ENCODE measurements at places on chromosomes 11 and 22.

GRCh38 chr11:112229746-112230433, 3.7 kb downstream of the PTS start:
- DNase-seq: no peak

DNA sequence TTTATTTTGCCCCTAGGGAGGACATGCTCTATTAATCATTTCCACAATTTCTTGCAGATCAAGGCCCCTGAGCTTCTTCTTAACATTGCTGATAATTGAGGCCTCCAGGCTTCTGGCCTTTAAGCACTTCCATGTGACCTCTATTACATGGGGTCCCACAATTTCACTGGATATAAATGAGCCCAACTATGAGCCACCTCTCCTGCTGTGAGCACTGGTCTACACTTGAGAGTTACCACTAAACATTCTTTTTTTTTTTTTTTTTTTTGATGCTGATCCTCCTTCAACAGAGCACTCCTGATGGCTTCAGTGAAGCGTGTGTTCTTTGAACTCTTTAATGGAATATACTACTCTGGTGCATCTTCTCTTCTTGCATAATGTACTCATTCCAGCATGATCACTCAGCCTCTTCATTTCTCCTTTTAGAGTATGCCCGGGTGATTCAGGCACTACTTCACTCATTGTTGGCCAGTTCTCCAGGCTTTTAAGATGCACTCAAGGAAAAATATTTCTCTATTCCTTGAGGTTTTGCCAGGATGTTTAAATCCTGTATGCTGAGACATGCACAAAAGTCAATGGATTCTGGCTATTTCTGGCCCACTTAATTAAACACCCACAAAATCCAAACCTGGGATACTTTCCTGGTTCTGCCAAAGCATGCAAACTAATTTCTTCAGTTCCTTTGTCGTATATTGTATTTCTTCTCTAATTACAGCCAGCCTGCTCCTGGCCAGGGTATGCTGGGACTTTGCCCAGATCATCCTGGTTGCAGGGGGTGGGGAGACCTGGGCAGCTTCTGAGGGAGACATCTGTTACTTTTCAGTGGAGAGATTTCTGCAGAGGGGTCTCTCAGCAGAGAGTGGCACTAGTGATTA, 257.8 kb upstream of the LUZP2 start:
- DNase-seq: no peak

DNA sequence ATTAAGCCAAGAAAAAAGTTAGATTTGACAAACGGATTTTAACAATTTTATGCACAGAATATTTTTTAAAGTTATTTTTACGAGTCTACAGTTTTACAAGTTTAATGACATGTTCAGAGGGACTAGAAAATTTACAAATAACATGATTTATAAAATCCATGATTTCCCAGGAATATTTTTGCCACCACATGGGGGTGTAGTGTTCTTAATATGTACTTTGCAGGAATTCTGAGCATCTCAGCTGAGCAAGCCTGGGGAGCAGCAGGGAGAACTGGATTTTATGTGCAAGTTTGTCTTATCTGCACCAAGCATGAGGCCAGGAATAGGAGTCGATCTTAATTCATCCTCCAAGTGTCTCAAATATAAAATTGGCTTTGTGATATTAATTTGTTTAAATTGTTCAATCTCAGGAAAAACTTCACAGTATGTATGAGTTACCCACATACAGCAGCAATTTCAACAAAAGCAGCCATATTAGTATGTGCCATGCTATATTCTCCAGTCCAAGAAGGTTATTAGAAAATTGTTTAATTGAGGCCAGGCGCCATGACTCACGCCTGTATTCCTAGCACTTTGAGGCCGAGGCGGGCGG, 826.3 kb downstream of the DLG2 start:
- DNase-seq: no peak

- no peak for DNase-seq
Observed at GRCh38 chr11:45041596-45041995, 90.9 kb upstream of the TP53I11 start.

DNA sequence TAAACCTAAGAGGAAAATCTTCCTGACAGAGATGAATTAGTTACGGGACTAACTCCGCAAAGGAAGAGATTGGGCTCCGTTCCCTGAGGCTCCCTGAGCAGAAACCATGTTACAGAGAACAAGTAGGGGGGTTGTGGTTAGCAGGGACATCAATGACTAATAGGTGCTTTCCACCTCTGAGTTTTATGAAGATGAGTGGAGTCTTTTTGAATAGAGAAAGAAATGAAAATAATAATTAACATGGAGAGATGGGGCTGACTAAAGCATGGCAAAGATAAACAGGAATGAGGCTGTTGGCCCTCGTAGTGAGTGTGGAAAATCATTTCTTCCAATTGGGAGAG, 47.5 kb upstream of the PICALM start:
- DNase-seq: no peak

DNA sequence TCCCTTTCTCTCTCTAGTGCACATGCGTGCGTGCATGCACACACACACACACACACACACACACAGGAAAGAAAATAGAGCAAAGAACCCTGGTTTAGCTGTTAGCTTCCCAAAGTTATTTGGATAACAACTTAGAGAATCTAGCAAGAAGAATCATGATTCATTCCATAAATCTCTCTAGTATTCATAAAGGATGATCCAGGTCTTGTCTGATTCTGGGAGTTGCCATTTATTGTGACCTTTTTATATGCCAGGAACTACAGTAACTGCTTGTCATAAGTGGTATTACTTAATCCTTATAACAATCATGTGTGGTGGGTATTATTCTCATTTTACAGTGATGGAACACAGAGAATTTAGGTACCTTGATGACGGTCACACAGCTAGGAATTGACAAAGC, 141.5 kb upstream of the MTMR2 start:
- DNase-seq: no peak

DNA sequence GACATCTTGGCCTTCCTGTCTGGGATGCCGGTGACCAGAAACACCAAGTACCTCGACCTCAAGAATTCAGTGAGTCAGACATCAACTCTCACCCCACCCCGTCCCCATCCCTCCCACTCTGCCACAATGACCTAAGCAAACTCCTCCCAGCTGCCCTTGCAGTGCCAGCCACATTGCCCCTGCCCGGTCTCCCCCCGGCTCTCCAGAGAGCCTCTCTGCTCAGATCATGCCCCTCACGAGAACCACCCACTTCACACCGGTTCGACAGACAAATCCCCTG, 23.6 kb upstream of the MYRF start:
- DNase-seq: no peak

GRCh38 chr11:61752117-61752924, at the start of gene MYRF:
MYRF (plus strand) TSS chr11:61752636; CDS start chr11:61752745, 109 bp downstream.
- DNase-seq: no peak

- no peak for DNase-seq
Observed at GRCh38 chr11:122156940-122157382, 40.9 kb upstream of the BLID start.

DNA sequence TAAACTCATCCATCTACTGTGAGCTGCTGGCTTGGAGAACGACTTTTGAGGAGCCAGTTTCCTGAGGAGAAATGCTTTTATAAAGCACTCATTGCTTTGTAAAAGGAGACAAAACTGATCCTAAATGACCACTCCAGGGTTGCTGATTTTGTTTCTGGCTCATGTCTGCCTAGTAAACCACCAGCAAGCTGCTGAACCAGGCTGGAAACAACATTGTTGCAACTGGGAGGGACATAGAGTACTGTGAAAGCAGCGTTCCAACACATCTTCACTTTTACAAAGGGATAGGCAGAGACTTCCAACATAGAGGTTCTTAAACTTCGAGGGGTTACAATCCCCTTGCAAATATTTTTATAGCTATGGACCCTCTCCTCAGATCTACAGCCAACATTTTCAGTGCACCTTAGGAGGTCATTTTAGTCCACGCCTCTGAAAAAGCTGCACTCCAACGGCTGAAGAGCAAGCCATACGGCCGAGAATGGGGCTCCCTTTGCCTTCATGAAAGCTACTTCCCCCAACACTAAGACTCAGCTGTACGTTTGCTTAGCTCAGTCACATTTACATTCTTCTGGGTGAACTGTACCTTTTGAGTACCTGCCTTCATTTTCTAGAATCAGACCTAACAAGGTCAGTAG, 54.7 kb downstream of the PANX1 start:
- no peak for DNase-seq

- DNase-seq: no peak
Observed at GRCh38 chr11:21110415-21110814, 441.0 kb downstream of the NELL1 start.

DNA sequence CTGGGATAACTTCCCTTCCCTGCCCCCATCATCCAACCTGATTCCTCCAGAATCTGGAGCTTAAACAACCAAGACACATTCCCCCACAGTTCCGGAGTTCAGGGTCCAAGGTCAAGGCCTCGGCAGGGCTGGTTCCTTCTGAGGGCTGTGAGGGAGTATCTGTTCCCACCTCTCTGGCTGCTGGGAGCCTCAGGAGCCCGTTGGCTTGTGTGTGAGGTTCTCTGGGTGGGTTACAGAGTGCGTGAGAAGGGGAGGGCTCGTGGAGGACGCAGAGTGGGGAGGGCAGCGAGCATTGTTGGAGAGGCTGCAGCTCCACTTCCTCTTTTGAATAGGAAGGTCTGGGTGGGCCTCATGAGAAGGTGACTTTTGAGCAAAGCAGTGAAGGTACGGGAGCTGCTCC, 8.5 kb downstream of the SERHL2 start:
- no peak for DNase-seq

GRCh38 chr11:7204778-7205177, 46.9 kb upstream of the SYT9 start:
- no peak for DNase-seq

DNA sequence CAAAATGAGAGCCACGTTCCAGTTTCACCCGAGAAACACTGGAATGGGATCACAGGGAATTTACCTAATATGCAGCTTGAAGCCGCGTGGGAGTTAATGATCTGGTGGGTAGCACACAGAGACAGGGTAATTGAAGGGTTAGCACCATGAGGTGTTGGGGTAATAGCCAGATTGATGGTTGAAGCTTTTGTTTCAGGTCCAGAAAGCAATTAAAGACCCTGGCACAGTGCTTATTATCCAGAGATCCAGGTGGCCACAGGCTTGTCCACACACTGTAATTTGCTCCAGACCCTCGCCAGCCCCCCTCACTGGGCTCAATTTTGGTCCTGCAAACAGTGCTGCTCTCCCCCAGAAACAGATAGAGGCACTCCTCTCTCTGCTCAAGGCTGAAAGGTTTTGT, 282.5 kb upstream of the ISX start:
- DNase-seq: no peak

DNA sequence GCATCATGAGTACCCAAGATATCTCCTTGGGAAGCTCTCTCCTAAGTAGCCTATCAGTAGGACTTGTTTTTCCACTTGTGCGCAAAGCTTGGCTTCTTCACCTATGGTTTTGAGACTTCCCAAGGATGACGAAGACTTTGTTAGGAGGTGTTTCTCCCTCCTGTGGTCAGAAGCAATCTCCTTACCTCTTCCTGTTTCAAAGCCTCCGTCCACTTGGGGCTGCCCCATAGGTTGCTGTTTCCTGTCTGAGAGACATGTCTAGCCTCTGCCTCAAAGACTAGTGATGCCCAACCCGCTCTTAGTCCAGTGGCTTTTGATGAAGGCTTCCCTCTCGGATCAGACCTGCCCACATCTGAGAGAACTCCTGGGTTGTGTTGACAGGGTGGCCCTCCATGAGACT, 92.9 kb downstream of the TRAF6 start:
- no peak for DNase-seq

GRCh38 chr22:19143967-19144400, 467 bp downstream of the ESS2 start:
- no peak for DNase-seq

DNA sequence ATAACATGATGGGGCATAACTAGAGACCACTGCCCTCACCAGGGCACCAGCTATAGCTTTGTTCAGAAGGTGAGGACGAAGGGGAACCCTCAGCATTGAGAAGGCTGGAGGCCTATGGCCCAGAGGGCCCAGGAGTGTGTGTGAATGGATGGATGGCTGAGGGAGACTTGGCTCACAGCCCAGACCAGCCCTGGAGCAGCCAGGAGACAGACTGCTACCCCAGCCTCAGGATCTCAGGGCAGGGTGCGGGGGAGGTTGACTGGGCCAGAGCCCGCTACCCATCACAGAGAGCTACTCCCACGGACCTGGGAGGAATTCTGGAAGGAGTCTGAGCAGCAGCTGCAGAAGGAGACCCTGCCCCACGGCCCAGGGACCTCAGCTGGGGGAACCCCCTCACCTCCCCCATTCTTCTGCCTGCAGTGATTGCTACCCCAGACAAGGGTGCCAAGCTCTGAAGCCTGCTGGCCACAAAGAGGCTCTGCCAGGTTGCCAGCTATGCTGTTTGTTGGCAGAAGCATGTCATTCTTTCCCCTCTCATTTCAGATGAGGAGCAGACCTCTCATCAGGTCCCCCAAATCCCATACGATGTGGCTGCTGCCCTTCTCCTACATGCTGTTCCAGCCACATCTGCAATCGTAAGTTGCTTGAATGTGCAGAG, 5.4 kb upstream of the CSDC2 start:
- DNase-seq: no peak

DNA sequence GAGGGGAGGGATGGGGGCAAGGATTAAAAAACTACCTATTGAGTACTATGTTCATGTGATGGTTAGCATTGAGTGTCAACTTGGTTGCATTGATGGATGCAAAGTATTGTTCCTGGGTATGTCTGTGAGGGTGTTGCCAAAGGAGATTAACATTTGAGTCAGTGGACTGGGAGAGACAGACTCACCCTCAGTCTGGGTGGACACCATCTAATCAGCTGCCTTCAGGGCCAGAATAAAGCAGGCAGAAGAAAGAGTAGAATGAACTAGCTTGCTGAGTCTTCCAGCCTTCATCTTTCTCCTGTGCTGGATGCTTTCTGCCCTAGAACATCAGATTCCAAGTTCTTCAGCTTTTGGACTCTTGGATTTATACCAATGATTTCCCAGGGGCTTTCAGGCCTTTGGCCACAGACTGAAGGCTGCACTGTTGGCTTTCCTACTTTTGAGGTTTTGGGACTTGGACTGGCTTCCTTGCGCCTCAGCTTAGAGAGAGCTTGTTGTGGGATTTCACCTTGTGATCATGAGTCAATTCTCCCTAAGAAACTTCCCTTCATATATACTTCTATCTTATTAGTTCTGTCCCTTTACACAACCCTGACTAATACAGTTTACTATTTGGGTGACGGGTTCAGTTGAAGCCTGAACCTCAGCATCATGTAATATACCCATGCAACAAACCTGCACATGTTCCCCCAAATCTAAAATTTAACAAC, 70.2 kb downstream of the MTNR1B start:
- no peak for DNase-seq

GRCh38 chr11:120335556-120335907, 681 bp upstream of the ARHGEF12 start:
- DNase-seq: no peak

DNA sequence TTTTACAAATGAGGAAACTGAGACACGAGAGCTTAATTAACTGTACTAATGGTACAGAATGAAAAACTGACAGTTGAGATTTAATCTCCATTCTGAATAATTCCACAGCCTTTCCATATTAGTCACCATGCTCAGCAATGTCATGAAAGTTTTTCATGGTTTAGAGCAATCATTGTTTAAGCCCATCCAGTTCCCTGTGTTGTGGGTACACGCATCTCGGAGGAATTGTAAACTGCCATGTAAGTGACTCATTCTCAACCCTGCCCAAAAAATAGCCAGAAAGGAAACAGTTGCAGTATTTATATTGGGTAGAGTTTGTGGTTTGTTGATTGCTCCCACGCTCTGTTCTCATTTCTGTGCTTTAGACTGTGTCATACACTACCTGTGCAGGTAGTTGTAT, 1790.8 kb downstream of the LRRC4C start:
- no peak for DNase-seq

GRCh38 chr11:109914809-109915653, 178.2 kb upstream of the ZC3H12C start:
- DNase-seq: no peak

GRCh38 chr11:57605028-57605420, 7.5 kb downstream of the SERPING1 start:
- DNase-seq: no peak

- DNase-seq: no peak
Observed at GRCh38 chr11:119807402-119807801, 78.4 kb upstream of the NECTIN1 start.
